ENCODE measurements at places on chromosomes 1 and 21.
A peak's percentile ranks its signal among the peaks of the same experiment; 100 is the strongest.

DNA sequence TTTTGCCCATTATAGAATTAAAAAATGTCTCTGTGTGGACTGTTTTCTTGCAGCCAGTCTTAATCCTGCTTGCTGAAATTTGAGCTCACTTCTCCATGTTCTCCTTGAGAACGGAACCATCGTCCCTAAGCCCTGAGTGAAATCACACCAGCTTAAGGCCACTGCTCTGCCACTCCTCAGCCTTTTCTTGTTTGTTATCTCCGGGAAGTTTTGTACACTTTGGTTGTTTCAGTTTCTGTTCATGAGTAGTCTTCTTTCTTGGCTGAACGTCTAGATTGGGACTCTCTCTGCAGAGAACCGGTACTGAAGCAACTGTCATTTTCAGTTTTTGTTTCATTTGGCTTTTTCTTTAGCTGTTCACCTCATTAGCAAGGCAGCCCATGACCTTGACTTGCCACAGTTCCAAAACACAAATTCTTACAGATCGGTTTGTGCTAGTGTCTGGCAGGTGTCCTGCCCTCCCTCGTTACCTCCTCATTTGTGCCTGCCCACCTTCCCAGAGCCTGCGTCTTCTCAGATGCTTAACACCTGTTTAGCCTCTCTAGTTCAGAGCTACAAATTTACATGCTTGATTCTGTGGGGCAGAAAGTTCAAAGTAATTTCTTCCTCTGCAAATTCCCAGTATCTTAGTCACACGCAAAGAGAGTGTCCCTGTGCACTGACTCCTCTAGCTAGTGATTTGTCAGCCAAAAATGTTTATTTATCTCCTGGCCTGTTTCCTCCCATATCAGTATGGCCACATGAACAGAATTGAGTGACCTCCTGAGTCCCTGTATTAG lies 12.4 kb downstream of the PSEN2 start:
- DNase-seq, result peak; percentile 6

GRCh38 chr1:26019641-26020315 lies 1.8 kb upstream of the EXTL1 start:
- DNase-seq, result no peak

GRCh38 chr1:23546897-23547584 lies 12.3 kb downstream of the ID3 start:
- no peak for DNase-seq

DNA sequence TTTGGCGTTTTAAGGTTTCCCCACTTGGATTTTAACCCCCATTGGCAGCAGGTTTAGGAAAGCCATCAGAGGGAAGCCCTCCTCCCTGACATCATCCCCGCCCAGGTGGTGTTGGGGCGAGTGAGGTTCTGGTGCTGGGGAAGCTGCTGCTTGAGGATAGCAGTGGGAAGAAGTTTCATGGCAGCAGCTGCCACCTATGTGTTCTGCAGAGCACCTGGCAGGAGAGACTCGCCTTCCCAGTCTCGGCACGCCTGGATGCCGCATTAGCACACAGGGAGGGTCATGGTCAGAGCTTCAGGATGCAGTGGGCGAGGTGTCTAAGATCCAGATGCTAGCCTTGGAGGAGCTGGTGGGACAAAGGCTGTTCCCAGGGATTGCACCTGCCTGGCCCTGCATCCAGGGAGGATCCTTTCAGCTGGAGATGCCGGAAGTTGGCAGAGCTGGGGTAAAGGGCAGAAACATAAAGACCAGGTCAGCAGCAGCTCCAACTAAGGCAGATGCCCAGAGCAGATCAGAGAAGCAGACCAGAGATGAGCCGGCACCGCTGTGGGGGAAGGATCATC lies 33.9 kb downstream of the ABCG1 start:
- no peak for DNase-seq

- no peak for DNase-seq
Observed at GRCh38 chr1:119679223-119679622, 31.2 kb upstream of the ZNF697 start.

- DNase-seq, result no peak
Observed at GRCh38 chr1:4512636-4513035, 141.8 kb upstream of the AJAP1 start.

DNA sequence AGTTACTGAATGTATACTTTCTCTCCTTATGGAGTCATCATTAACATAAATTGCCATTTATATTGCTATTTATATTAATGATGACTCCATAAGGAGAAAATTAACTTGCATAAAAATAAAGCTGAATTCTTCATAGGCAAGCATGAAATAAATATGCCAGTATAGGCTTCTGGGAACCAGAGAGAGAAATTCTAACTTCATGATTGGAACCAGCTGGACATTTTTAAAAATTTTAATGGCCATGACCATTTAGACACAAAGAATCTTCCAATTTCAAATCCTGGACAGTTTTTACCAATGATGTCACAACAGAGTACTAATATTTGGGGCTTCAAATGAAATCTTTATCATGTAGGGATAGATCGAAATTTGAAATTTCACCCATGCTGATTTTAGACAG lies 268.7 kb downstream of the PTGER3 start:
- no peak for DNase-seq

- DNase-seq, result peak; percentile 64
Observed at GRCh38 chr1:8348777-8349472, 31.0 kb downstream of the SLC45A1 start.

GRCh38 chr1:181073638-181074037 lies 14.9 kb upstream of the IER5 start:
- DNase-seq, result no peak

- no peak for DNase-seq
Observed at GRCh38 chr1:243496187-243496646, 240.4 kb downstream of the SDCCAG8 start.

DNA sequence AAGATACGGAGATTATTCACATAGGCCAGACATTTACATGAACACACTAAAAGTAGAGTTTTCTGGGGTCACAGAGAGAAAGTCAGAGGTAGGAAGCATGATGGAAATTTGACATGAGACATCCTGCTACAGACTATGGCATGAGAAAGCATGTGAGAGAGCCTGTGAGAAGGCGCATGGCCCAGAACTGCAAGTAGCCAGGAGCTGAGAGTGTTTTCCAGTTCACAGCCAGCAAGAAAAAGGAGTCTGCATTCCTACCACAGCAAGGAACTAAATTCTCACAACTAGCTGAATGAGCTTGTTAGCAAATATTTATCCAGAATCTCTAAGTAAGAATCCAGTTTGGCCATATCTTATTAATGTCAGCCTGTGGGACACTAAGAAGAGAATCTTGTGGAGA lies 673.3 kb downstream of the BRINP3 start:
- no peak for DNase-seq

DNA sequence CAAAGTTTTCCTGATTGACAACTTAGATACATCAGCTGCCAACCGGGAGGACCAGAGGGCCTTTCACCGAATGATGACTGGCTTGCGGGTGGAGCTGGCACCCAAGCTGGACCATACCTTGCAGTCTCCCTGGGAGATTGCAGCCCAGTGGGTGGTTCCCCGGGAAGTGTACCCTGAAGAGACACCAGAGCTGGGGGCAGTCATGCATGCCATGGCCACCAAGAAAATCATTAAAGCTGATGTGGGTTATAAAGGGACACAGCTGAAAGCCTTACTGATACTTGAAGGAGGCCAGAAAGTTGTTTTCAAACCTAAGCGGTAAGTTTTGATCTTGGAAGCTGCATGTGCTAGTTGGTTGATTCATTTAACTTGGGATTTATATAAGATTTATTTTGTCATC lies 18.2 kb downstream of the FAM20B start:
- DNase-seq, result no peak

- DNase-seq, result no peak
Observed at GRCh38 chr1:104322131-104322530, 572.4 kb downstream of the AMY1C start.

- no peak for DNase-seq
Observed at GRCh38 chr1:225612287-225612686, 40.6 kb downstream of the ENAH start.

- peak; percentile 28 for DNase-seq
Observed at GRCh38 chr1:39575191-39576015, 1.2 kb downstream of the PABPC4 start.

DNA sequence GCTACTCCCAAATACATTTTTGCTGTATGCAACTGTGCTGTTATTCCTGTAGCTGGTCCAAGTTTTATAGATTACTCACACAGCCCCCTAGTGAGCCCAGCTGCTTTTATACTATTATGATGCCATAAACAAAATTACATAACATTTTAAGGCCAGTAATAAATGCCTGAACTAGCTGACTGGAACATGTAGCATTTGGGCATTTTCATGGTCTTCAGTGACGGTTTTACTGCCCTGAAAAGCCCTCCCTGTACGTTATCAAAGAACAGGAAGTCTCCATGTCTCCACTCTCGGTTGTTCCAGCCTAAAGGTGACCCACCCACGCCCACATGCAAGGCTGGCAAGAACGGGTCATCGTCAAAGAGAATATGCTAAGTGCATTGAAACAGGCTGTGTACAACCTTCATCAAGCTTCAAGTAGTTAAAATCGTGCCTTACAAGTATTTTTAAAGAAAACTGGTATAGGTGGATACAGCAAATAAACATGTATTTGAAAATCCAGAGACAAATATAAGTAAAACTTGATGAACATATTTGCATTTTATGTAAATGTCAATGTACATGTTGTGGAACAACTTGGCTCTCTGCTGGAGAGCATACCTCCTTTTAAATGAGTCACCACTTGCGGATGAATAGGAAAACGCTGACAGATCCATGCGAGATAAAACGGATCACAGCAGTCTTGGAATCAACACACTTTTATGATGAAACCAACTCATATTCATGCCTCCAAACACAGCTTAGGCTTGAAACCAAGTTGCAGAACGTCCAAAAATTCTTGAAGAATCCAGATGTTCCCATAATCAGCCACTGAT lies 520.5 kb downstream of the SMYD3 start:
- no peak for DNase-seq

GRCh38 chr1:119308130-119308700 lies 60.4 kb upstream of the HAO2 start:
- DNase-seq, result no peak

GRCh38 chr1:4090556-4090955 lies 190.5 kb upstream of the C1orf174 start:
- no peak for DNase-seq

- DNase-seq, result no peak
Observed at GRCh38 chr1:87182611-87183010, 146.1 kb upstream of the LMO4 start.

DNA sequence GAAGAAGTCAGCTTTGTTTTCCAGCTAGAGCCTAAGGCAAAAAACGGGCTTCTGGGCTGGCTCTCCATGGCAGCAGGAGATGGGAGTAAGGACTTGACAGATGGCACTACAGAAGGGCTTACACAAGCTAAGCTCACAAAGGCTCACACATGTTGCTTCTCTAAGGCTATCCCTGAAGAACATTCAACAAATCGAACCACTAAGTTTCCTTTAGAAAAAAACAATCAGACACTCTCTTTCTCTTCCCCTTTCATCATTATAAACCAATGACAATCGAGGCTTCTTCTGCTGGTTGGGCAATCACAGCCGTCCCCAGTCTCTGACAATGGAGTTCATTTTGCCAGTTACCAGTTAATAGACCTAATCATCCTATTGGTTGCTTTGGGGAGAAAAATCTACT lies 40.5 kb downstream of the TRIT1 start:
- DNase-seq, result no peak

DNA sequence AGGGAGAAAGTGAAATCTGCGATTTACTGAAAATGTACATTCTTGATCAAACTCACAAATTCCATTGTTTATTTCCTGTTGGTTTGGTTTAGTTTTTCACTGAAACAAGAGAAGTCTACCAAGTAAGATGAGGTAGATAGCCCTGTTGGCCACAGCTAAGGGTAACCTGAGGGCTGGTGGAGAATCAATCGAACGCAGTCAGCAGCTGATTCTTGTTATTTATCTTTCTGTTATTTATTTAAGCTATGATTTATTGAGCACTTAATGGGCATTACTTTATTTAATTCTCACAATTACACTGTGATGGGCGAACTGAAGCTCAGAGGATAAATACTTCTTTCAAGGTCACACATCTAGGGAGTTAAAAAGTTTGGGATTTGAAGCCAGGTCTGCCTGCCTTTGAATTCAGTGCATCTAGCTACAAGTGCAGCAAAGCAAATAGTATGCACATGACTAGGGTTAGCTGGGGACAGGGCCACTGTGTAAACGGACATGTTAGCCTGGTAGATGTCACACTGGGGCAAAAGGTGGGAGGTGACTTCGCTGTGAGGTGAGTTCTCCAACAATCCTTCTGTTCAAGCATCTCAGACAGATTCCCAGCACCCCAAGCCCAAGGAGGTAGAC lies 106.5 kb upstream of the GADD45A start:
- no peak for DNase-seq

DNA sequence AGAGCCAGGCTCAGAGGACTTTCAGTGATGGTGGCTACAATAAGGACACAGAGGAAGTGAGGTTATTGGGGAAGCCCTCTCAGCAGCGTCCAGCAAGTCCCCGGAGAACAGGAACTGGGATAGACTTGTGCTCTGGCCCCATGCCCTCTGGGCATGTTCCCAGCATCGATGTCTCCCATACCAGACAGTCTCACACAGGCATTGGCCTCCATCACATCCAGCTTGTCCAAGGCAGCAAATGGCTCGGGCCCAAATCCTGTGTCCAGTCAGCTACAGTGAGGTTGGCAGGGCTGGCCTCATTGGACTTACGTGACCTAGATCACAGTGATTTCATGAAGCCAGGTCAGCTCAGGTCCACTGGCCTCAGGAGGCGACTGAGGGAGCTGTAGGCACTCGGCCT lies 19.6 kb upstream of the TMEM54 start:
- no peak for DNase-seq

DNA sequence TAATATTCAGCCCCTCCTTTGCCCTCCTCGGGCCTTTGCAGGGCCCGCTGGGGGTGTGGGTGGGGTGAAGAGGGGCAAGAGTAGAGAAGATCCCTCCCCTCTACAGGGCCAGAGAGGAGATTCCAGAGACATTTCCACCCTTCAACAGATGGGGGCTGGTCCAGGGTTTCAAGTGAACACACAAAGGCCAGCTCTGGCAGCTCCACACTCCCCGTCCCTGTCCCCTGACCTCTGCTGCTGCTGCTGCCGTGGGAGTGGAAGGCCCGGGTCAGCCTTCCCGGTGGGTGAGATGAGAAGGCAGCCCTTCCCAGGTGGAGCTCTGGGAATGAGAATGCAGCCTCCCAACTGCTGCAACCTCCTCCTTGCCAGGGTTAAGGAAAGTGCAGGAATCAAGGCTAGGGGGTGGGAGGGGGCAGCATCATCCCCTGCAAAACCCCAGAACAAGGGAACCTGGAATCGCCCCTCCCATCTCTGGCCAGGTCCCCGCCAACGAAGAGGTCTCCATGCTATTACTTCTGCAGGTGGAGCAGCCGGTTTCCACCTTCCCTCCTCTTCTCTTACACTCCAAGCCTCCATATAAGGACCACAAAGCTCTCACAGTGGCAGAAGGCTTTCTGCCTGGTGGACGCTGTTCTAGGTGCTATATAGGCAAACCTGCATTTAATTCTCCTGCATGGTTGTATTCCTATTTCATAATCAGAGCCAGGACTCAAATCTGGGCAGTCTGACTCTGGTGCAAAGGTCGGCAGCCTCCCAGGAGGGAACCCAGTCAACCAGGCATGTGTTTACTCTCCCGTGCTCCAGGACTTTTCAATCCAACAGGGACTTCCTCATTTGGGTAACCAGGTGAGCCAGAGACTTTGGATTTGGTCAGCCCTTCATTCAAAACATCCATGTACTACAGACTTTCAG lies 22.9 kb upstream of the ARHGEF10L start:
- no peak for DNase-seq

- DNase-seq, result no peak
Observed at GRCh38 chr1:109628540-109629321, 9.1 kb downstream of the AMPD2 start.

All from stimulated activated CD4-positive, alpha-beta T cell treated with anti-CD3 and anti-CD28 coated beads, Interleukin-1b, Interleukin-23, amount 100 ng/mL, for 24 hours (primary cell).